Pons (tissue), 1 donor: ENCODE measurements at places on chromosomes 7 and 10.
A peak's percentile ranks its signal among the peaks of the same experiment; 100 is the strongest.

GRCh38 chr7:99034932-99035722 is 108.8 kb downstream of the SMURF1 start:
- DNase-seq, result no peak

DNA sequence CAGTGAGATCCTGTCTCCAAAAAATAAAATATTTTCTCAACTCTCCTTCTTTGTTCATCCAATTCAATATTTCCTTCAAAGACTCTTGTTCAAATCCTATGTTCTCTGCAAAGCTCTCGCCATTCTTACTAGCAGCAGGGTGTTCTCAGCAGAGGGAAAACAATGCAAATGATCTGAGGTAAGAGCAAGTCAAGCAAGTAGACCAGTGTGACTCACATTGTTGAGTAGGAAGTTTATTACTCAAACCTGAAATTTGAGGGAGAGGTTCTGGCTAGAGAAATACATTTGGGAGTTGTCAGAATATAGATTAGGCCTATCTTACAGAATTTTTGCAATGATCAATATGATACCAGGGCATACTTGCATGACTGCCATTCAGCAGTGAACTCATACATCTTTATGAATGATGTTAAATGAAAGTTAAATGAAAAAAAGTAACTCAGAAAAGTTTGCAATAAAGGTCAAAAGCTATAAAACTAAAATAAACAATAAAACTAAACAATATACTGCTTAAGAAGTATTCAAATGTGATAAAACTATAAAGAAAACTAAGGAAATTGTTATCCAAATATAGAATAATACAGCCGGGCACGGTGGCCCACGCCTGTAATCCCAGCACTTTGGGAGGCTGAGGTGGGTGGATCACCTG is 5.8 kb downstream of the IDE start:
- no peak for DNase-seq

GRCh38 chr10:78542141-78542489 is 508.5 kb downstream of the RPS24 start:
- DNase-seq, result no peak

GRCh38 chr7:12690041-12690878 is 2.8 kb downstream of the ARL4A start:
- no peak for DNase-seq

DNA sequence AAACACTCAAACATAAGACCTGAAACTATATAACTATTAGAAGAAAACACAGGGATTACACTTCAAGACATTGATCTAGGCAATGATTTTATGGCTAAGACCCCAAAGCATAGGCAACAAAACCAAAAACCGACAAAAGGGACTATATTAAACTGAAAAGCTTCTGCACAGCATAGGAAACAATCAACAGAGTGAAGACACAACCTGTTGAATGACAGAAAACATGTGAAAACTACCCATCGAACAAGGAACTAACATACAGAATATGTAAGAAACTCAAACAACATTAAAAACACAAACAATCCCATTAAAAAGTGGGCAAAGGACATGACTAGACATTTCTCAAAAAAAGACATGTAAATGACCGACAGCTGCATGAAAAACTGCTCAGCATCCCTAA is 109.0 kb downstream of the ALOX5 start:
- DNase-seq, result no peak

DNA sequence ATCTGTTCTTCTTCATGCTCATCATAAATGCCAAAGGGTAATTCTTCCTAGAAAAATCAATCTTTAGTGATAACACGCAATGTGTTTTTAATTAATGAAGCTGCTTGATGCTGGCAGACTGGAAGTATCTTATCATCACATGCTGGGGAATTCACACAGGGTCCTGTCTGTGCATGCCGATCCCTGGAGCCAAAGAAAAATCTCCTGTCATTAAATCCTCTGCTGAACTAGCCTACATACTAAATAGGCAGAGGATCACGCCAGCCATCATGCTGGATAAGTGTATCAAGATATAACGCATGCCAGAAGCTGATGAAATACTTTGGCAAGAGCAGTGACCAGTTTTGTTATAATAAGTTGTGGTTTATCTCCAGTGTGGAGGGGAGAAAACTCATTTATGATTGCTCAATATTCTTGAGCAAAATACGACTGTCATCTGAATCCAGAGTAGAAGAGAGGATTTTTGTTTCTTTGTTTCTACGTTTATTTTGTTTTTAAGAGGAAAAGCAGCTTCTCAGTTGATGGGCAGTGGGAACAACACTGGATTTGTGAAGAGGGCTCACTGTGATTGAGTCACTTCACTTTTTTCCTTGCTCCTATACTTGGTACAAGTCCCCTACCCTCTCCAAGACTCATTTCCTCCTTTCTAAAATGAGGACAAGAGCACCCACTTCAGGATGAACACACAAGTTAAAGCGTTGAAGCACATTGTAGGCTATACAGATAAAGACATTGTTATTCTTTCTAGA is 649.1 kb downstream of the TNS3 start:
- DNase-seq, result no peak

DNA sequence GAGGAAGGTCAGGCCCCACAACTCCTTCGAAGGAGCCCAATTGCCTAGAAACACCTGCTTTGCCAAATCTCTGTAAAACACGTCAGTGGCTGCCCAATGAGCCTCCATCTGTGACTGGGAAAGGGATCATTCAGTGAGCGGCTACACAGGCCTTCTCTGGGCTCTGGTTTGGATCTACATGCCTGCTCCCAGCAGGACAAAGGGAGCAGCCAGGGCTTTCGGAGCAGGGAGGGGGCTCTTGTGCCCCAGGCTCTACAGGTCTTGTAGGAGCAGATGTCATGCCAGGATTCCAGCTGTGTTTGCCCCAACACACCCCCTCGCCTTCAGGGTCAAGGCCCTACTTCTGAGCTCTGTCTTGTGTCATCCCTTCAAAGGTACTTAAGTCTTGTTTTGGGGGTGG is 73.5 kb downstream of the CLEC2L start:
- DNase-seq, result no peak

GRCh38 chr7:132318352-132319318 is 257.6 kb downstream of the PLXNA4 start:
- peak; percentile 81 for DNase-seq

- no peak for DNase-seq
These were observed 751.4 kb upstream of the GALNT17 start for GRCh38 chr7:70380421-70381015.

DNA sequence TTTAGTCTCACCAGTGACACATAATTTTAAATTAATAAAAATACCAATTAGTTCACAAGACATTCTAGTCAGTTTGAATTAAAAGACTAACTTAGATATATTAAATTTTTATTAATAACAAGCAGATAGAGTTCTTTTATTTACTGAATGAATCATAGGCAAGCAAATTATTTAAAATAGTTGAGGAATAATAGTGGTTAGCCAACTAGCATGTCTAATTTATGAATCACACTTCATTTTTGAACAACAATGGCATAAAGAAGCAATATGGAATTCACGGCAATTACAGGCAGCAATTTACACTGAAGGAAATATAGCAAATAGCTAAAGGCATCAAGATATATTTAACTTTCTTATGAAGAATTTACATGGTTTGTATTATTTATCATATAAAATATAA is 187.0 kb upstream of the SLC26A5 start:
- DNase-seq, result no peak

GRCh38 chr10:79292891-79293746 is 54.1 kb upstream of the PPIF start:
- DNase-seq, result no peak

DNA sequence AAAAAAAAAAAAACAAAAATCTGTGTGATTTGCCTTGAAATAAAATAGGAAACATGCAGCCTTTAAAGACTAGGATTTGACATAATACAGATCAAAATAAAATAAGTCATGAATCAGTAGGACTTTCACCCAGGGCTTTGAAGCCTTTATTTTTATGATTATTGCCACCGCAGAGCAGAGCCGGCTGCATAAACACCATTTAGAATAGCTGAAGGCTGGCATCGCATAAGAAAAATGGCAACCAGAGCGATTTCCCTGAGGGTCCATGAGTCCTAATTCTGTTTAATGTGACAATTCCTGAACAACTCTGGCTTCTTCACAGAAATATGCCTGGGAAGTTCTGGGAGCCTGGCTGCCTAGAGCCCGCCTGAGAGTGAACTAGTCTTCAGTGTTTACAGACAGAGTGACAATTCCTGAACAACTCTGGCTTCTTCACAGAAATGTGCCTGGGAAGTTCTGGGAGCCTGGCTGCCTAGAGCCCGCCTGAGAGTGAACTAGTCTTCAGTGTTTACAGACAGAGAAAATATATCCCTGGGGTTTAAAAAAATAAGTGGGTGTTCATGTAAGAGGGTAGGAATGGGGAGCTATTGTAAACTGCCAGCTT is 112.0 kb downstream of the EEPD1 start:
- DNase-seq, result no peak

GRCh38 chr7:12683678-12684585 is 3.5 kb upstream of the ARL4A start:
- DNase-seq, result no peak

DNA sequence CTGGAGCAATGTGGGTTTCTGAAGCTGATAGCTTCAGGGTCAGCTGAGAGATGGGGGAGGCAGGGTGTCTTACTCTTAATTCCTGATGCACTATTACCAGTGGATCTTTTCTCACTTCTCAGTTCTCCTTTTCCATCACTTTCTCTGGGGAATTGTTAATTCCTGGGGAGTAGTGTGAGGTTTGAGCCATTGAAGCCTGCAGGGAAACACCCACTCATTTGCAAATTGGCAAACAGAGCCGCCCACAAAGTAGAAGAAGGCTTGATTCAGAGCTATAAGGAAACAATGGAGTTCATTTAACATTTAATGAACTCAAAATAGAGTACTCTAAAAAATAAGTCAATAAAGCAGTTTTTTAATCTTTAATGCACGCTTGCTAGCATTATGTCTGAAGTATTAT is 4.3 kb upstream of the TECTB start:
- peak; percentile 36 for DNase-seq

DNA sequence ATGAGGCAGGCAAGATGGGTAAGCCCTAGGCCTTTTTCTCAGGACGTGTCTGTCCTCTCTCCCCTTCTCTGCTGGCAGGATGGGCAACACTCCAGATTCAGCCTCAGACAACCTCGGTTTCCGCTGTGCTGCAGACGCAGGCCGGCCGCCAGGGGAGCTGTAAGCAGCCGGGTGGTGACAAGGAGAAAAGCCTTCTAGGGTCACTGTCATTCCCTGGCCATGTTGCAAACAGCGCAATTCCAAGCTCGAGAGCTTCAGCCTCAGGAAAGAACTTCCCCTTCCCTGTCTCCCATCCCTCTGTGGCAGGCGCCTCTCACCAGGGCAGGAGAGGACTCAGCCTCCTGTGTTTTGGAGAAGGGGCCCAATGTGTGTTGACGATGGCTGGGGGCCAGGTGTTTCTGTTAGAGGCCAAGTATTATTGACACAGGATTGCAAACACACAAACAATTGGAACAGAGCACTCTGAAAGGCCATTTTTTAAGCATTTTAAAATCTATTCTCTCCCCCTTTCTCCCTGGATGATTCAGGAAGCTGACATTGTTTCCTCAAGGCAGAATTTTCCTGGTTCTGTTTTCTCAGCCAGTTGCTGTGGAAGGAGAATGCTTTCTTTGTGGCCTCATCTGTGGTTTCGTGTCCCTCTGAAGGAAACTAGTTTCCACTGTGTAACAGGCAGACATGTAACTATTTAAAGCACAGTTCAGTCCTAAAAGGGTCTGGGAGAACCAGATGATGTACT is 13.1 kb downstream of the PHKG1 start:
- DNase-seq, result peak; percentile 91

GRCh38 chr10:132461683-132462231 is 64.8 kb downstream of the PWWP2B start:
- no peak for DNase-seq

- DNase-seq, result no peak
These were observed 71.5 kb downstream of the MCMBP start for GRCh38 chr10:119801176-119801575.

- DNase-seq, result no peak
These were observed 22.6 kb downstream of the PLAC9 start for GRCh38 chr10:80154978-80155695.

DNA sequence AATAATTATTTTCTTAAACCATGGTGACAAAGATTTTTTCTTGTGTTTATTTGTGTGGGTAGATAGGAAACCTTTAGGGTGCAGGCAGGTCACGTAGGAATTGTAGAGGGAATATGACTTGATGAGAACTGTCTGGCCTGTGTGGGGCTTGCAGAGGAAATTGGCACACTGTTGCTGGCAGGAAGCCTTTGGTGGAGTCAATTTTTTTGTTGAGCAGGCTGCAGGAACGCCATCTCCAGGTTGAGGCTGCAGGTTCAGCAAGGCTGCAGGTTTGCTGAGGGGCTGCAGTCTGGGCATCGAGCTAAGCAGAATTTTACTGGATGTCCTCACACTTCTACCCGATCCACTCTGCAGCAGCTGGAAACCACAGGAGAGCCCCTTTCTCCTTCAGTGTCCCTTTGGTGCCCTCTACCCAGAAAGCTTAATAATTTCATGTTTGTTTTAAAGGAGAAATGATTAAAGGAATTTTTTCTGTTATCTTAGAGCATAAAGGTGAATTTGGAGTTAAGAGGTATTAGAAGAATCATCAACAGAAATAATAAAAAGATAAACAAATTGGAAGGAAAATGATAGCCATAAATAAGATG is 37.0 kb downstream of the TBC1D12 start:
- peak; percentile 19 for DNase-seq

- peak; percentile 22 for DNase-seq
These were observed 138.1 kb upstream of the ITGB1 start for GRCh38 chr10:33095867-33096815.

GRCh38 chr10:43214071-43214955 is 52.6 kb downstream of the RASGEF1A start:
- no peak for DNase-seq

- no peak for DNase-seq
These were observed 25.2 kb upstream of the ITGB1 start for GRCh38 chr10:32982911-32983909.
